ENCODE measurements at places on chromosomes 5 and 9.

GRCh38 chr5:117089001-117089400, 514.4 kb upstream of the SEMA6A start:
- DNase-seq, result no peak

- DNase-seq, result no peak
Observed at GRCh38 chr5:170075696-170076095, 30.0 kb upstream of the FOXI1 start.

DNA sequence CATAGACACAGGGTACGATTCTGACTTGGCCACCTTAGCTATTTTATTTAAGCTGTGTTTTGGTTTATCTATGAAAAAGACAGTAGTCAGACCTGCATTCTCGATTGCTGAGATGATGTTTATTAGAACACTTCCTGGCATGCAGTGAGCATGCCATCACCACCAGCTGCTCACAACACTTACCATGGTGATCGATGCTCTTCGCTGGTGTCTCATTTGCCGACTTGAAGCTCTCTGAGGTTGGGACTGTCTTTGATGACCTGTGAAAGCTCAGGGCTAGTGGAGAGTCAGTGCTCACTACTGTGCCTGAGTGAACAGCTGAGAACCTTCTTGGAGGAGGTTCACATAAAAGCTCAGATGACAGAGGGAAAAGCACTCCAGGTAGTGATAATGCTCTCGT, 4.4 kb upstream of the C9orf153 start:
- DNase-seq, result no peak

DNA sequence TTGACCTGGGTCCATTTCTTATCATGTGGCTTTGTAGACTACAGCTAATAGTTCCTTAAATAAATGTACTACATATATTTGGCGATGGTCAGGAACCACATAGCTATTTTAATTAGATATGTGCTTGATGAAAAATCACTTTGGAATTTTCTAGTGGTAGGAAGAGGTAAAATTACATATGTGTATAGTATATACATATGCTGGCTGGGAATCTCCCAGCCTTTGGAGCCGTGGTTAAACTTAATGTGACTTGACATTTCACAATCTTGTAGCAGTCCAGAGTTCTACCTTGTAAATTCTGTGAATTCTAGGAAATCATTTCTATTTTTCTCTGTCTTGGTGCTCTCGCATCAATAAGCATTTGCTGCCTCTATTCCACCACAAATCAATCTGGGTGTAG, 565.0 kb downstream of the DMRTA1 start:
- DNase-seq, result no peak

DNA sequence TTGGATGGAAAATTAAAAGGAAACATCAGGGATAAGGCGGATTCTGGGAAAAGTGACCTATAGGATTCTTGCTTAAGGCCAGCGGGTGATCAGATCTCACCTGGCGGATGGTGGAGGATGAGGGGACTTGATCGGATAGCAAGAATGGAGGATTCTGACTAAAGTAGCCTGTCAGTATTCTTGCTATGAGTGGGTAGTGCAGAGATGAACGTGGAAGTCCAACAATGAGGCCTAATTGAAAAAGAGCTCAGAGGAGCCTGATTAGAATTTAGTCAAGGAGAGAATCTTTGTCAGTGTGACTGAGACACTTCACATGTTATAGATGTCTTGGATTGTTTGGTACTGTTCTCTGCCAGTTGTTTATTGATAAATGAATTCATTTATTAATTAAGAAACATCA, 24.9 kb downstream of the CAST start:
- no peak for DNase-seq

GRCh38 chr9:38768351-38768761, 48.4 kb upstream of the FAM240B start:
- no peak for DNase-seq

DNA sequence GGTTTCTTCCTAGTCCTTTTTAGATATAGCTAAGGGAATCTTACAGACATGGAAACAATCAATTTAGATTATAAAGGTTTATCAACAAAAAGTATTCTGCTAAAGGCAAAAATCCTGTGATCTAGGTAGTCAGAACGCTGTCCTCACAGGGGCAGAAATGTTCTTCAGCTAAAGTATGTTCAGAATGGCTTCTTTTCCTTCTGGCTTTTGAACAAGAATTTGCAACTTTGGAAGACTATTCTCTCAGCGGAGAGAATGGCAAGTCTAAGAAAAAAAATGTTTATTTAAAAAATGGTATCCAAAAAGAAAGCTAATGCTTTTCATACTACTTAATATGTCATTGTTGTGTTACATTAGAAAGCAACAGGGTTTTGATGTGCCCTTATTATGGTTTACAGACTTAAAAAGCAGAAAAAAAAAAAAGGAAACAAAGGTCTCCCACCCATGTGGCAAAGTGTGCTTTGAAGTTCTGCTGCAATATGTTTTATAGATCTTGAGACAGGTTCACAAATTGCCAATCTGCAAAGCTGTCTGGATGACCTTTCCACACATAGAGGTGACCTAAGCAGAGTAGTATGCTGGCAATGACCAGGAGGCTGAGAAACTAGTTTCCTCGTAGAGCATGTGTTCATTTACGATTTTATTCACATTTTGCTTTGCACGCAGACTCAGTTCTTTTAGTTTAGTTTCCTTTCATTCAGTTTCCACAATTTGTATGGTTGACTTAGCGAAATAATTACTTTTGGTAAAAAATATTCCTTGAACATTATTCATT, 45.1 kb upstream of the PJA2 start:
- no peak for DNase-seq

DNA sequence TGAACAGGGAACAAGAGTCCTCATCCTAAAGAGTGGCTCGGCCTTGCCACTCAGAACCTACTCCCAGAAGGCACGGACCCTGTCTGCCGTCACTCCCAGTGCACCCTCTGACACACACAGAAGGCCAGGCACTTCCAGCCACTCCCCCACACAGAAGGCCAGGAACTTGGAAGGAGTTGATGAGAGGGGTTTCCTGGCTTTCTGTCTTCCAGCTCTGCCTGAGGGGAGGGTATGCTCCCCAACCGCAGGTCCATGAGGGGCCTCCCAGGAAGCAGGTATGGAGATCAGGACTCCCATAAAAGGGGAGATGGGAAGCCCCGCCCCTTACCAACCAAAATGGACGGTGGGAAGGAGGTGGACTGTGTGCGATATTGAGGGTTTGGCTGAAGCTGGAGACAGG, 247.6 kb upstream of the IRX4 start:
- DNase-seq, result no peak

DNA sequence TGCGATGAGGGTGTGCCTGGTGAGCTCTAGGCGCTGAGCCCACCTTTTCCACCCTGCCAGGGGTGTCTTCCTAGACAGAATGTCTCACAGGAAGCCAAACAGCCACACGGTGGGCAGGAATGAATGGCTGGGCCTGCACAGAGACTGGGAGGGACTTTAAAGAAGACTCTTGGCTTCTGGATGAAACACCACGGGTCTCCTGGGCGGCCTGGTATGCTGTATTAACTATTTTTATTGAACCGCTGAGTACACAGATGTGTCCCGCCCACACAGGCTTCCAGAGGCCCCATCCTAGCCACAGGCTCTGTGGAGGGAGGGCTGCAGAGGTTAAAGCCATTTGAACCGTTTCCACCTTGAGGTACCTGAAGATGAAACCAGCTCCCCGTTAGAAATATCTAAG, 115.2 kb upstream of the CXCL14 start:
- no peak for DNase-seq
